Stimulated activated CD4-positive, alpha-beta T cell treated with anti-CD3 and anti-CD28 coated beads, Interleukin-1b, Interleukin-23, amount 100 ng/mL, for 1 hour (primary cell): ENCODE measurements at places on chromosomes 5 and 9.

DNA sequence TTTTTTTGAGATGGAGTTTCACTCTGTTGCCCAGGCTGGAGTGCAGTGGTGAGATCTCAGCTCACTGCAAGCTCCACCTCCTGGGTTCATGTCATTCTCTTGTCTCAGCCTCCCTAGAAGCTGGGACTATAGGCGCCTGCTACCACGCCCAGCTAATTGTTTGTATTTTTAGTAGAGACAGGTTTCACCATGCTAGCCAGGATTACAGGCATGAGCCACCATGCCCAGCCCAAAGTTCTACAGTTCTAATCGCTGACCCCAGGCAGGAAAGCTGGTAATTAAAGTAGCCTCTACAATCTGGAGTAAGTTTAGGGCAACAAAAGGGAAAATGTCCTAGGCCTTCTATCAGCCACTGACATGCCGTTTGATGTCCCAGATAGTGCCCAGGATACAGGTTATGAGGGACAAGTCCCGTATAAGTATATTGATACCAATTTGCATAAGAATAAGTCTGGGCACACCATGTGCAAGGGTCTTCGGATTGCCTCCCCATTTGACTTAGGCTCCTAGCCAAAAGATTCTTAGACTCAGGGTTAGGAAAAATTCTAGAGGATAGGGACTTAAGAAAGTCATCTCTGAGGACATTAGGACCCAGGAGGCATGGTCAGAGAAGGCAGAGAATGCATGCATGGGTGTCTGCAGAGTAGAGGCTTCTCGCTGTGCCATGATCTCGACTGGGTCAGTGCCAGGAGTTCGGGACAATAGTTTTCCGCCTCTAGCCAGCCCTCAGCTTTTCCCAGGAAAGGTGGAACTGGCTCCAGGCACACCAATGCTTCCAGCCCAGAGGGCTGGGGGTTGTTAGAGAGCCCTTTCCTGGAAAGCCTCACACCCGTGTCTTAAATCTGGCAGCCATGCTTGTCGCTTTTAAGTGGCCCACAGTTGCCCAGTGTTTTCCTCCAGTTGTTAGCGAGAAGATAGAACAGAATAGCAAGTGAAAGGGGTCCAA, 1111.1 kb downstream of the TAF11L14 start:
- no peak for DNase-seq

DNA sequence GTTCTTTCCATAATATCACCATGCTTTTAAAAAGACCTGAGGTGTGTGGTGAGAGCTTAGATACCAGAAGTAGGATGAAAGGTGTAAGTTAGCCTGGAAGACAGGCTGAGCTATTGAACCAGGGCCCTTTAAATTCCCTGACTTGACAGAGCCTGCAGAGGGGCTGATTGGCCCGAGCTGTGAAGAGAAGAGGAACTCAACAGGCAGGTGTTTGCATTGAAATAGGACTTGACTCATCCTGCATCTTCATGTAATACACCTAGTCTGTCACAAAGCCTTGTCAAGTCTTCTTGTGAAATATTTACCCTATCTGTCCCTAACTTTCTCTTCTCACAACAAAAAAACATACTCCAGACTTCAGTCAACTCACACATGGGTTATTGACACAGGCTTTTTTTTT, 16.6 kb upstream of the ANP32B start:
- no peak for DNase-seq

- DNase-seq, result no peak
Observed at GRCh38 chr9:123062351-123063176, 29.1 kb downstream of the GPR21 start.

DNA sequence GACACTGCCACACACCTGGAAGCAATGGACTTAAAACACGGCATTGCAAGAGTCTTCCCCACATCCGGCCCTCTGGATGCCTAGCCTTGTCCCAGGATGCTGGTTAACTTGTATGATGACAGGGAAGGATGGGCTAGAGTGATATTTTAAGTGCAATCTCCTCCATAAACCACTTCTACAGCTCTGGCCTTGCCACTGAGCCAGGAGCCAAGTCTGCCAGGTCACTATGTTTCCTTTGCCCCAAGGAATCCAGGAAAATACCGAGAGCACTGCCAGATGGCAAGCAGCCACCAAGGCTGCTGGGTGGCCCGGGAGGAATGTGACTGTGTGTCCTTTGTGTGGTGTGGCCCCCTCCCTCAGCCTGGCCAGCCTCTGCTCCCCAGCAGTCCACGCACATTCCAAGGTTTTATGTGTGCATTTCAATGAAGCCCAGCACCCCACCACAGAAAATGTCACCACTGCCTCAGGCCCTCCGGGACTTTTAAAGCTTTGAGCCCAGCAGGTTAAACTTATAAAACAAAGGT, 106.0 kb downstream of the FRMD3 start:
- no peak for DNase-seq

DNA sequence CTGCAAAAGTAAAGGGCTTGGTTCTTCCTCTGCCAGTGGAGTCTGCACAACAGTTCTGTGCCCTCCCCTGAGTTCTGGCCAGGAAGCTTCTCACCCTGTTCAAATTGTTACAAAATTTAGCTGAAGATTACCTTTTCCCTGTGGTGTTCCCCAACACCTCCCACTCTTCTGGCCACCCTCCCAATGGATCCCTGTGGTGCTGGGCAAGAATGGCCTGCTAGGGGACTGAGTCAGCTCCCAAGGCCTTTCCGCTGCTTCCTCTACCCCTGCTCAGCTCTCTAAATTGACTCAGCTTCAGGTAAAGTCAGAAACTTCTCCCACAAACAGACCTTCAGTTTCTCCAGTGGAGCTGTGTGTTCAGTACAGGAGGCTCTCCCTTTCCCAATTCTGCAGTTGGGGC, 186.0 kb downstream of the NR2F1-AS1 start:
- no peak for DNase-seq

DNA sequence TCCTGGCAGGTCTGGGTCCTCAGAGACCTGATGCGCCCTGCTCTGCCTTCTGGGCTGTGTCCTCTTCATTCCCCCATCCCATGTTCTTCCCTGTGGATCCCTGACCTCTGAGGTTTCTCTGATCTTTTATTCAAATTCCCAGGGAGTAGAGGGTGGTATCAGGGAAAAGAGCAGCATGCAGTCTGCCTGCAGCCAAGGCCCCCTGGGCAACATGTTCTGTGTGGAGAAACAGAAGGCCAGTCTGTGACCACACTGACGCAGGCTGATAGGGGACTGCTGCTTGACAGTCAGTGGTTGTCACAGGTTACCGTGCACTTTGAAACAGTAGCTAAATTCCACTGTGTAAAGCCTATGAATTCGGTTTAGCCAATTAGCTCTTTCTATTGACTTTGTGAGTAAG, 156.6 kb upstream of the IRX2 start:
- DNase-seq, result no peak

DNA sequence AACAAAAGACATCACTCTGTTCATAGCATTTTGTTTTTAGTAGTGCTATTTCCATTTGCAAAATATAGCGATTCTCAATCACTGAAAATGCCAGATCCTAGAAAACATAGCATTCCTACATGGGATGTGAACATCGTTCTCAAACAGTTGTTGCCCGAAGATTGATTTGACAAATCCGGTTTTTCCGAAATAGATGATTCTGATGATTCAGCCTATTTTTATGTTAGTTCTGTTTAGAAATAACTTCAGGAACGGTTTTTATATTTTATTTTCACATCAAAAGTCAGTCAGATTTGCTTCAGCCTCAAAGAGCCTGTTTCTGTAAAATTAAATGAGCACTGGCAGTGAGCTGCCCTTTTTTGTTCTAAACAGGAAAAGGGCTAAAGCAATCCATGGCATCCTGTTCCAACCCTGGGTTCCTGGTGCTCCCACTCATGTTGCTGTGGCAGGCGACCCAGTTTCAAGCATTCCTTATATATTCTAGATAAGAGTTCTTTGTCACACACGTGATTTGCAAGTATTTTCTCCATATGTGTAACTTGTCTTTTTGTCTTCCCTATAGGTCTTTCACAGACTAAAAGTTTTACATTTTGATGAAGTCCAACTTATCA, 14.2 kb upstream of the PSIP1 start:
- no peak for DNase-seq

GRCh38 chr9:72982146-72982799, 29.4 kb upstream of the ALDH1A1 start:
- DNase-seq, result no peak

DNA sequence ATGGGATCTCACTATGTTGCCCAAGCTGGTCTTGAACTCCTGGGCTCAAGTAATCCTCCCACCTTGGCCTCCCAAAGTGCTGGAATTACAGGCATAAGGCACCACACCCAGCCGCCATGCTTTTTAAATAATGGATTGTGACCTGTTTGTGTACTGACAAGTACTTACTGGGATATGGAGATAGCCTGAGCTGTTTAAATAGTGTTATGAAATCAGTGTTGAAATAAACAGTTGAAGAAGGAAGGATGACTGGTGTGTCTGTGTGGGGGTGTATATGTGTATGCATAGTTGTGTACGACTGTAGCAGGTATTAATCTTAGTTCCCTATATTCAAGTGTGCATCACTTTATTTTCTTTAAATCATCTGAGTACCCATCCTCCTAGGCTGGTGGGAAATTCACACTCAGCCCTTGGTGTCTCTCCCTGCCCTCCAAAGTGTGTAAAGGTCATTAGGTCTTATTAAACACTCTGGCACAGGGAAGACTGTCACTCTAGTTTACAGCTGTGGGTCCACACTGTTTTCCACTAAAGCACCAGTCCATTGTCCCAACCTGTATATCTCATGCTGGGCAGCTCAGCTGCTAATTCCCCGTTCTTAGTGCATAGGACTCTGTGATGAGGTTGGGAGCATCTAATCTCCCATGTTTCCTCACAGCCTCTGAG, 91.0 kb downstream of the SNX18 start:
- DNase-seq, result no peak

GRCh38 chr9:111003182-111003581, 35.1 kb downstream of the LPAR1 start:
- DNase-seq, result no peak

- DNase-seq, result no peak
Observed at GRCh38 chr5:14545308-14545707, 36.3 kb upstream of the OTULINL start.

DNA sequence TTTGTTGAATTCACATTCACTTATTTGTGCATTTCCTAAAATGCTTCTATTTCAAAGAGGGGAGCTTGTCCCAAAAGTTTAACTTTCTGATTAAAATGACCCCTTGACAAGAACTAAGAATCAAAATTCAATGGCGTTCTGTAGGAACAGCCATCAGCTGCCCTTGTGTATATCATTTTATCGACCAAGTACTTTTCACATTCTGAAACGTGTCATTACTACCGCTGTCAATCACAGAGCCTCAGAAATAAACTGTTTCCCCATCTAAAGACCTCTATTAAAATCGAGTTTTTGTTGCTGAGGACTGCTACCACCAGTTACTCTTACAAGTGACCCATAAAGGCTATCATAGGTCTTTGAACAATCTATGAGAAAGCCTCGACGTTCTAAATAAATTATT, 1.6 kb upstream of the FOXD1 start:
- no peak for DNase-seq

DNA sequence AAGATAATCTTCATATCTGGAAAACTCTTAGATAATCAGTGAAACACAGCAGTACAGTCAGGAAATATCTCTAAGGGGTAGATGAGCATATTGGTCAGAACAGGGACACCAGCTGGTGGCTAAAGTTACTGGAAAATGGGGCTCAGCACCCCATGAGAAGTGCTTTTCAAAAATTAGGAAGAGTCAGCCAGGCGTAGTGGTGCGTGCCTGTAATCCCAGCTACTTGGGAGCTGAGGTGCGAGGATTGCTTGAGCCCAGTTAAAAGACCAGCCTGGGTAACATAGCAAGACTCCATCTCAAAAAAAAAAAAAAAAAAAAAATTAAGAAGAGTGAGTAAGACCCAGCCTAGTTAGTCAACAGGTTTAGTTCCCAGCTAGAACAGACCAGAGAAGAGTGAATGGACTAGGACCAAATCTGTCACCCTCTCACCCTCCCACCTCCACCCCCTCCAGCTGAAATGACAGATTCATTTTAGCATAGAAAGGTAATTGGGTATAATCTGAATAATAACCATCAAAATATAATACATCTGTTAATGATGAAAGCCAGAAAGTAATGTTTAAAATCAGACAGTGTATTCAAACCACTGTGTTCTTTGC, 120.9 kb downstream of the CDC42SE2 start:
- DNase-seq, result no peak
